ENCODE measurements at places on chromosomes 2 and 18.

- no peak for DNase-seq
These were observed 41.4 kb upstream of the SMAD7 start for GRCh38 chr18:48992133-48992532.

- no peak for DNase-seq
These were observed 41.1 kb upstream of the REG3G start for GRCh38 chr2:78984386-78984785.

- DNase-seq = no peak
These were observed 54.7 kb upstream of the KIDINS220 start for GRCh38 chr2:8892111-8892510.

- no peak for DNase-seq
These were observed 773.7 kb downstream of the TSN start for GRCh38 chr2:122528958-122529705.

- DNase-seq = no peak
These were observed 284.3 kb upstream of the LRATD1 start for GRCh38 chr2:14348247-14348646.

DNA sequence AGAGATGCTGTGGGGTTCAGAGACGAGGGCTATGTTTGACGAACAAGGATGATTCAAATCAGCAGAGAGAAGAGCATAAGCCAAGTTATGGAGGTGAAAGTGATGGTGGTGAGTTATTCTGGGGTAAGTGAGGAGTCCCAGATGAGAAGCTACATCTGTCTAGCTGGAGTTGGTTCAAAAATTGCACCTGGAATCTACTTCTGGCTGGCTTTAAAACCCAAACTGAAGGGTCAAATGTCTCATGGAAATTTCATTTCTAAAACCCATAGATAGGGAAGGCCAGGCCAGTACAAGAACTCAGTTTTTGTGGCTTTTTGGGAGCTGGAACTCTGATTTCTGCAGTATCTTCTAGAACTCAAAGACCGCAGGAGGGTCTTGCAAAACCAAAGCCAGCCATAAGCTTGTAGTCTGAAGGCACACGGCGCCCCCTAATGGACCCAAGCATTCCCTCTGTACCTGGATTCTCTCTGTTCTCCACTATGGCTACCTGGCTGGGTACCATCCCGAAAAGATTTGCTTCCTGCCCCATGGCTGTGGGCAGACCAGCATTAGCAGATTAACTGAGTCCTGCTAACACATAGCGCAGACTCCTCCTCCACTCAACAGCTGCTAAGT is 229.1 kb upstream of the SLC14A2 start:
- no peak for DNase-seq

DNA sequence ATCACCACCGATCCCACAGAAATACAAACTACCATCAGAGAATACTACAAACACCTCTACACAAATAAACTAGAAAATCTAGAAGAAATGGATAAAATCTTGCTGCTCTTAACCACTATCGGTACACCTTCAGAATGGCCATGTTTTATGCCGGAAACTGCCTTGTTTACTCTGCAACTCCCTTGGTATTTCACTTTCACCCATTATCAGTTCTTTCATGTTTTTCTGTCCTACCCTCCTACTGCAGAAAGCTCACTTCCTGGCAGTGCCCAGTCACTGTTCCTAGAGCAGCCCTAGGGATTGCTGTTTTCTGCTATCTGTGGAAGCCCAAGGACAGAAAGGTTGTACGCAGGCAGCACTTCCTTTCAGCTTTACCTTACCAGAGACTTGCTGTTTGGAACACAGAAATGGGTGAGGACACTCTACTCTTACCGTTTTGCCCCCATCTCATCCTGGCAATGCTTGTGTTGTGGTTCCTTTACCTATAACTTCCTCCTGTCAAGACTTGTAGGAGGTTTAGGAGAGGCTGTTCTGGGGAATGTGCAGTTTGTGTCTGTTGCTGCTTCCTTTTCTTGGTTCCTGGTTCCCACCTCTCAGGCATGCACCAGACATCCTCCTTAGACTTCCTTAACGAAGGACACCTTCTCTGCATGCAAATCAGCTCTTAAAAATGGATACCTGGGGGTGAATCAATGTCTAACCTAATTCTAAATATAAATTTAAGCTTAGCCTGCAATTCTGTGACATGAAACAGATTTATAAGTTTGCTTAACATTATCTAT is 394.4 kb downstream of the SPAG16 start:
- DNase-seq = no peak

GRCh38 chr2:37323176-37323780 is 1.4 kb downstream of the PRKD3 start:
- no peak for DNase-seq

DNA sequence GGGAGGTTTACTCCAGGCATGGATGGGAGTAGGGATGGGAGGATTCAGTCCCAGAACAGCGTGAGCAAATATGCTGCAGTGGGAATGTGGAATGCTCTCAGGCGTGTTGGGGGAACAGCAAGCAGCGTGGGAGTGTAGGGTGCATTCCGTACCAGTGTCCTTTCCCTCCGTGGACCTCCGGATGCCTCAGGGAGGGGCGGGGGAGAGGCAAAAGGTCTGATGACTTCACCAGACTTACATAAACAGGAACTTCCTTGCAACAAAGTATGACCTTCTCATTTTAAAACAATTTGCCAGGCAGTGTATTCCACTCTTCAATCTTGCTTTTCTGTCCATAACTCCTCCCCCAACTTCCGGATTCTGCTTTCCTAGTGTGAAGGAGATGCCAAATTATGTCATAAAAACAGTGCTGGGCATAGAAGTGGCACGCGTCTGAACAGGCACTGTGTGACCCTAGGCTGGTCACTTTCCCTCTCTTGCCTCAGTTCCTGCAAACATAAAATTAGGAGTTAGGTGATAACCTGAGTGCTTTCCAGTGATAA is 36.9 kb downstream of the RPL37A start:
- DNase-seq = no peak

DNA sequence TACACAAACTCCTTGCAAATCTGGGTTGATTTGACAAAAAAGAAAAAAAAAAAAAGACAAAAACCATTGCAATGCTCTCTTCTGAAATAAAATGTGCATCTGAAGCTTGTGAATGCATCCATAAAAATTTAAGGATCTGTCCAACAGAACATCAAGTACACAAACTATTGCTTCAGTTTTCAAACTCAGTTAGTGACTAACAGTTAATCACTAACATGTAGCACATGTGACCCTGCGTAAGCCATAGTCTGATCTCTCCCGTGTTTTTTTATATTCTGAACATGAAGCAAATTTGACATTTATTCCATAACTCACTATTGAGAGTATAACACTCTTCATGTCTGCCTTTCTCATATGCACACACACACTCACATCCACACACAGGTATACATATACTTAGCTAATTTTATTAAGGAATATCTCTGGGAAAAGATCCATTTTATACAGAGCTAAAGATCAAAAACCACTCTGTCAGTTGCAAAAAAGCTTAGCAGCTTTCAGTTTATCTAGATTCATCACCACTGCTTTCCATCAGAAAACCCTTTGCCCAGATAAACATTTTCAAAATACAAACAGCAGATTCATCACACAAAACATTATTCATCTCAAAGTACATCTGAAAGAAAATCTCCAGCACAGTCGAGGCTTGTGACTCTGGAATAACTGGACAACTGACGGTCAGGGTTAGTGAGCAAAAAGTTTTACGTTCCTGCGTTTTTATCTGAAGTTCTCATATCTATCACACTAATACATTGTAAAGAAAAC is 1000.4 kb upstream of the ACVR2A start:
- DNase-seq = no peak

DNA sequence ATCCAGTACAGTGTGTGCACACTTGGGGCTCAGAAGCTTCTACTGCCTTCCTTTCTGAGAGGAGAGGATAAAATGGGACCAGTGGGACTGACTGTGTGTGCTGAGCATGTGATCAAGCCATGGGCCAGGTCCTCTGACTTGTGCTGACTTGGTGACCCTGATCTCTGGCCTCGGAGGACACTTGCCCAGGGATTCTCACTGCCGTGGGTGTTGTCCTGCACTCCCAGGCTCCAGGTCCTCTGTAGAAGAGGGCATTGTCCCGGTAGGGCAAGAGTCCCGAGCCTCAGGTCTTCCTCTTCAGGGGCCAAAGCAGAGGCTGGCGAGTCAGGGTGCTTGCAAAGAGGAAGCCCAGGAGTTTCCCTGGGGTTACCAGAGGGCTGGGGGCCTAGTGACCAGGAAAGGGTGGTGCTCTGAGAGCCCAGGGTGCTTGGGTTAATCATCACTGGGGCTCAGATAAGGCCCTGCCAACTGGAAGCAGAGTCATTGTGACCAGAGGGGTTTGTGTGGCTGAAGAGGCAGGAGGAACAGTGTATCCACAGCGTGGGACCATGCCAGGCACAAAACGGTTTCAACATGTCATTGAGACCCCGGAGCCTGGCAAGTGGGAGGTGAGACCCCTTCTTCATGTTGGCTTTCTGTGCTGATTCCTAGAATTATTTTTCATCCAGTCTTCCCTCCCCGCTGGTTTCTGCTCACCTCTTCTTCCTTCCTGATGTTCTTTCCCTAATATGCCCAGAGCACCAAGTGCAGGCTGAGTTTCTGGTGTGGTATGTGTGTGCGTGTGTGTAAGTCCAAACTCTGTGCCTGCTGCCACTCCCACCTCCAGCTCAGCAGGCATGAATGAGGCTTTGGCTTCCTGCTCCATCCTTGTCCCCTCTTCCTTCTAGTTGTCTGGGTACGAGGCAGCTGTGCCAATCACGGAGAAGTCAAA is at the start of gene GCKR:
Gene GCKR, plus strand, starts transcription at position 483 of the 931 bp plus-strand sequence. Its CDS starts 66 bp downstream, at position 549.
- DNase-seq = no peak

GRCh38 chr2:6181525-6181924 is 489.3 kb downstream of the SOX11 start:
- no peak for DNase-seq

DNA sequence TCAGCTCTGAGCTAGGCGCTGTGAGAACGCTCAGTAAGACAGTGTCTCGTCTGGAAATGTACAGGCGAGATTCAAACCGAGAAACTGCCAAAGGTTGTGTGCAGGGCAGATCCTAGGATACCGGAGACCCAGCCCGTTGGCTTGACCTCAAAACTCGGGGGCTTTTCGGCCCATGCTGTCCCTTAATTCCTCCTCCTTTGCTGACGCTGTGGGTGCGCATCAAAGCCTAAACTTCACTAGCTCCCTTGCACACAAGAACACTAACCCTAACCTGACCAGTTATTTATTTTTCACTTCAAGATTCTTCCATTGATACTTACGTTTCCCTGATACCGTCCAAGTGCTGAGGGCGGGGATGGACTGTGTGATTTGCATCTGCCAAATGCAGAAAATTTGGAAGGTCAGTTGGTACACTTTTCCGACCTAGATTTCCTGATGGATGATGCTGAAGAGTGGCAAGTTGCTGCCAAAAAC is 1.0 kb upstream of the AAK1 start:
- no peak for DNase-seq

- DNase-seq = no peak
These were observed 56.3 kb upstream of the FZD5 start for GRCh38 chr2:207825978-207826377.
